Stomach (tissue), 19 donors: ENCODE measurements at places on chromosomes 6 and 20. TPM values are rescaled to one million over a fixed set of nuclear protein-coding genes. Genes with fewer than 3 reads are reported as not detected.
A peak's percentile ranks its signal among the peaks of the same experiment; 100 is the strongest.

DNA sequence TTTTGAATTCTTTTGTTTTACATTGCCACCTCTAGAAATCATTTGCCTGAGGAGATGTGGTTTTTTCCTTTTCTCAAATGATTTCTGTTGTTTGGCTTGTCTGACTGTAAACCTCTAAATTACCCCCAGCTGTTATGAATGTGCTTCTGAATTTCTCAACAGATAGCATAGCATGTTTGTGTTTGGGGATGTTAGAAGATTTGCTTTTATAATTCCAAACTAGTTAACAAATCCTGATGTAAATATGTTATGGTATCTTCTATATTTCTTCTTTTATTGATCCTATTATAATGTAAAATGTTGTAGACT, 31.6 kb upstream of the EZR start:
- no peak overlapping the region for H3K4me3 ChIP-seq
- H3K4me1 ChIP-seq: peaks cover 19% of the 10 kb centered on the region
- H3K27me3 ChIP-seq: no peaks in the 10 kb centered on the region
- no peak for DNase-seq
- no peaks in the 10 kb centered on the region for H3K36me3 ChIP-seq

DNA sequence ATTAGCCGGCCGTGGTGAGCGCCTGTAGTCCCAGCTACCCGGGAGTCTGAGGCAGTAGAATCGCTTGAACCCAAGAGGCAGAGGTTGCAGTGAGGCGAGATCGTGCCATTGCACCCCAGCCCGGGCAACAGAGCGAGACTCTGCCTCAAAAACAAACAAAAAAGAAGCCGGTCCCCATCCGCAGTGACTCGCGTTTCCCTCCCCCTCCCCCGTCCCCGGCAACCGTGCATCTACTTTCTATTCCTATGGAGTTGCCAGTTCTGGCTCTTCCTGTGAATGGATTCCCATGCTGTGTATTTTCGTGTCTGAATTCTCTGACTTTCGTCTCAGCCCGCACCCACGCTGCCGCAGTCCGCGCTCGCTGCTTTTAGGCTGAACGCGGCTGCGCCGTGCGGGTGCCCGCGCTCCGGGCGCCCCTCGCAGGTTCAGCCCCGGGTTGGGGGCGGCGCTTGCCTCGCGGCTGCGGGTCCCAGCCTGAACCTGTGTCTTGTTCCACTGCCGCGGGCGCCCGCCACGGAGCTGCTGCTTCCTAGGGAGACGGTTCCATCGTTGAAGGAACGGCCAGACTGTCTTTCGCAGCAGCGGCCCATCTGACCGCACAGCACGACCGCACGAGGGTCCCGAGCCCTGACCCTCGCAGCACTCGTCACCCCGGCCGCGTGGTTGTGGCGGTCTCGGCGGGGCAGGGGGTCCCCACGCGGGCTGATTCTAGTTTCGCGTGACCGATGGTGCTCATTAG, 1.1 kb upstream of the MRGBP start:
- H3K27ac ChIP-seq: peak overlapping the region; percentile 97
- peak; percentile 81 for DNase-seq
- H3K4me3 ChIP-seq: peak overlapping the region; percentile 85
- H3K4me1 ChIP-seq: peaks cover 34% of the 10 kb centered on the region
- H3K36me3 ChIP-seq: peaks cover 25% of the 10 kb centered on the region
- H3K27me3 ChIP-seq: no peaks in the 10 kb centered on the region

DNA sequence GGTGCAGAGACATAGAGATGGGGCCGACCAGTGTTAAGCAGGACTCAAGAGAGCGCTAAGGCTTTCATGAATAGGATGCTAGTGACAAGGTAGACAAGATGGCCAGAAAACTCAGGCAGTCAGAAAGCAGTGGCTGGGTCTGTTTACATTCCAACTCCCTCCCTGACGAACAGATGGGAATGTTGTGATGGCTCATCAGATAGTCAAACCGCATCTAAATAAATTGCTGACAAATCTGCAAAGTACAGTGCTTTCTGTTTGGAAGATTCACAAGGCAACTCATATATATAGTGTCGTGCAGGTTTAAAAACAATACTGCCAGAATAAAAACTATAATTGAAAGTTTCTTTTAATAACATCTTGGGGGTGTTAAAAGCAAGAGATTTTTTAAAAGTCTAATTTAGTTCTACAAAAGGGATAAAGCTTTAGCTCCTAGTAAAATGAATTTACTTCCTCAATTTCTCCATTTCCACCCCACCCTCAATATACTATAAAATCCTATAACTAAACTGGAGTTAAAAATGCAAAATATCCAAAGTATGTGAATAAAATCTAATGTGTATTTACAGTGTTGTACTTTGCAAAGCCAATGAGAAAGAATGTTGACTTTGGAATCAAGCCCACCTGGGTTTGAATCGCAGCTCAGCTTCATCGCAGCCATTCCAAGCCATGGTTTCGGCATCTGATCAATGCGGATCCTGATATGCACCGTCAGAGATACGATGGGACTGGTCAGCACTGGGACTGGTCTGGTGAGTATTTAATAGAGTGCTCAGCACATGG, 247.3 kb upstream of the PDE10A start:
- DNase-seq: peak; percentile 26
- H3K4me1 ChIP-seq: no peaks in the 10 kb centered on the region
- H3K27ac ChIP-seq: no peak overlapping the region
- no peaks in the 10 kb centered on the region for H3K36me3 ChIP-seq

DNA sequence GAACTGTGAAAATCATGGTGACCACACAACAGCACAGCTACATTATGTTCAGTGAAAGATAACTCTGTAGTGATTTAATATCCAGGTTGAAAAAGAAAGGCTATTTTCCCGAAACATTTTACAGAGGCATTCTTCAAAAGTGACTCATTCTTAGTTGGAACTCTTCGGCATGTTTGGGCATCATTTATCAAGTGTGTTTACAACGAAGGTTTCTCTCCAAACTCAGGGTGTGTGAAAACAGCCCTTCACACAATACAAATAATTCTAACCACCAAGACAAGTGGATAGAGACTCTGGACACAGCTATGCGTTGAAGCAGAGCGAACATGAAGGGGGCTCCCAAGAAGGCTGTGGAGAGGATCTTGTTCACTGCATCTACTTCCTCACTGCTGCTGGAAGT, 57.6 kb downstream of the CBLN4 start:
- no peak overlapping the region for H3K27ac ChIP-seq
- H3K4me1 ChIP-seq: no peaks in the 10 kb centered on the region
- no peaks in the 10 kb centered on the region for H3K27me3 ChIP-seq
- H3K4me3 ChIP-seq: no peak overlapping the region
- DNase-seq: no peak

GRCh38 chr20:9321007-9321406, 193.4 kb upstream of the LAMP5 start:
- no peaks in the 10 kb centered on the region for H3K27me3 ChIP-seq
- no peaks in the 10 kb centered on the region for H3K36me3 ChIP-seq
- no peak overlapping the region for H3K4me3 ChIP-seq
- no peak for DNase-seq
- peaks cover 18% of the 10 kb centered on the region for H3K4me1 ChIP-seq
- no peak overlapping the region for H3K27ac ChIP-seq

GRCh38 chr6:166408936-166409755, 26.4 kb upstream of the MPC1 start:
- no peak for DNase-seq
- H3K4me1 ChIP-seq: no peaks in the 10 kb centered on the region
- H3K36me3 ChIP-seq: peaks cover 41% of the 10 kb centered on the region

DNA sequence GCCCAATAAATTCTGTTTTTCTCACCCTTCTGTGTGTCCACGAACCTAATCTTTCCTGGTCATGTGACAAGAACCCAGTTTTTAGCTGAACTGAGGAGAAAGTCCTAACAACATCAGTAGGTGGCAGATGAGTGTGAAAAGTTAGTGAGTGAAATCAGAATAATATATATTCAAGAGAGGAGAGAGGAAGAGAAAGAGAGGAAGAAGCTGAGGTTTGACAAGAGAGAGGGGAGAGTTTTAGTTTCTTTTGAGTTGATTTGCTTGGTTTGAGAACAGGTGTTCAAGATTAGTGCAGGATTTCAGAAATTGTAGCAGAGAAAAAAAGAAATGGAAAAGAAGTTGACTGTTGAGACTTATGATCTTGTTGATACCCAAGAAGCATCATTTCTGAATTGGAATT, 930.5 kb upstream of the FLRT3 start:
- H3K36me3 ChIP-seq: no peaks in the 10 kb centered on the region
- H3K4me3 ChIP-seq: no peak overlapping the region
- DNase-seq: no peak
- no peaks in the 10 kb centered on the region for H3K4me1 ChIP-seq
- H3K27ac ChIP-seq: no peak overlapping the region
- no peaks in the 10 kb centered on the region for H3K27me3 ChIP-seq

- peaks cover 46% of the 10 kb centered on the region for H3K27me3 ChIP-seq
- H3K36me3 ChIP-seq: no peaks in the 10 kb centered on the region
- DNase-seq: peak; percentile 65
- H3K4me3 ChIP-seq: no peak overlapping the region
- H3K4me1 ChIP-seq: peaks cover 8% of the 10 kb centered on the region
Measured at GRCh38 chr6:100479179-100480035, 14.7 kb upstream of the SIM1 start.

DNA sequence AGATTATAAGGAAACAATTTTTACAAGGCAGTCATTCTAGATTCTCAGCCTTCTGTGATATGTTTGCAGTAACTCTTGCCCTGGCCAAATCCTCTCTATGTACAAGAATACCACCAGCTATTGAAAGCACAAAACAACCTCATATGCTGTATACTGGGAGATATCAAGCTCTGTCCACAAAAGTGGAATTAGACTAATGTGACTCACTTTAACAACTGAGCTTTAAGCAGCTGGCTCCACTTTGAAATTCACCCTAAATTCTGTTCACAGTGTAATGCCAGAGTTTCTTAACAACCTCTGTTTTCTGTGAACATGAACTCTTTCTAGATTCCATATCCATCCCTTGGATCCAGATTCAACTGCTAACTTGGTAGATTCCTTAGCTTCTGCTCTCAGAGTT, 47.6 kb downstream of the CHD6 start:
- no peaks in the 10 kb centered on the region for H3K27me3 ChIP-seq
- H3K36me3 ChIP-seq: no peaks in the 10 kb centered on the region
- DNase-seq: no peak
- no peaks in the 10 kb centered on the region for H3K4me1 ChIP-seq

DNA sequence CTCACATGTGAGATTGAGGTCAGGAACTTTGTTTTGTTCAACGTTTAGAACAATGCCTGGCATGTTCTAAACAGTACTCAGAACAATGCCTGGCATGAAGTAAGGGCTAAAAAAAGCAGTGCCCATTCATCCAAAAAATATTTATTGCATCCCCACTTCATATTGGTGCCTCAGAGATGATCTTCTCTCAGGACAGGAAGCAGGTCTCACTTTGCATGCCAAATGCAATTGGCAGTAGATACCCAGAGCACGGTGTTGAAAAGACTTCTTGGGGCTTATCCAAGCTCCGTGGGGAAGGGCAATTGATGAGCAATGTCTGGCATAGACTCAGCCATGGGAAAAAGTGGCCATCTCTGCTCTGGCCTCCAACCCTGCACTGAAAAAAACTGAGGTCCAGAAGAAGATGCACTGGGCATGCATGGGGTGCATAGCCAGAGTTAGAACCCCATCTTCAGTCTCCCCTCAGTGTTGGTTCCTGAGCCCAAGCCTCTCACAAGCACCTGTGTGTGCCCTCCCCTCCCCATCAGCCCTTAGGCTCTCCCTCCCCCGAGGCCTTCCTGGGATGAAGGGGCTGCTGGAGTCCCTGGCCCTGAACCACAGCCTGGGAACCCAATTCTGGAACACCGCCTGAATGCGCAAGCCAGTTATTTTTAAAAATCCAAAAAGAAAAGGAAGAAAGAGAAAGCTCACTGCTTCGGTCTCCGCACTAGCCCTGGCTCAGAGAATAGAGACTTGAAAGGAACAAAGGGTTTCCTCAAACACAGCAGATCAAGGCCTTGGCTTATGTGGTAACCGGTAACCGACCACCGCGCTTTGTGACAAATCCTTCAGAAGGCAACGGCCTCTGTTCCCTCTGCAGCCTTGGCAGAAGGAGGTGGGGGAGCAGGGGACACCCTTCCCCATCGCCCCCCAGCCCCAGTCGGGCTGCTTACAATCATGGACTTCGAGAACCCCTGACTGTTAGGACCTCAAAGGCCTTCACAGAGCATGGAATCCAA, 78.5 kb upstream of the SIRPA start:
- DNase-seq: no peak
- peaks cover 27% of the 10 kb centered on the region for H3K4me1 ChIP-seq
- no peak overlapping the region for H3K27ac ChIP-seq
- no peak overlapping the region for H3K4me3 ChIP-seq
- no peaks in the 10 kb centered on the region for H3K36me3 ChIP-seq

DNA sequence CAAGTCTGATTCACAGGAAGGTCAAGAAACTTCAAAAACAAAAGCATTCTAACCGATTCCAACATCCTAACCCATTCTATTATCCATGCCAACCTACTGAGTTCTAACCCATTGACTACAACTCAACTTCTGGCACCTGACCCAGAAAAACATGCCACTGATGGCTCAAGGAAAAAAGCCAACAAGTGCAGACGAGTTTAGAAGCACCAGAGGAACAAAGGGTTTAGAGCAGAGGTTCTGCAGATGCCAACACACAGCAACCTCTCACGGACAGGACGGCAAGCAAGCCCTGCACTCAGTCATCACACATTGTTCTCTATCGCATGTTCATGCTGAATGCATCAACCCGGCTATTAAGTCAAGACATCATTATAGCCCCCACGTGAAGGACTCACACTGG, 25.2 kb upstream of the MC3R start:
- H3K4me1 ChIP-seq: no peaks in the 10 kb centered on the region
- DNase-seq: no peak
- no peak overlapping the region for H3K27ac ChIP-seq

GRCh38 chr6:129026601-129027000, 143.7 kb downstream of the LAMA2 start:
- no peaks in the 10 kb centered on the region for H3K27me3 ChIP-seq
- no peak overlapping the region for H3K27ac ChIP-seq
- H3K4me1 ChIP-seq: no peaks in the 10 kb centered on the region

DNA sequence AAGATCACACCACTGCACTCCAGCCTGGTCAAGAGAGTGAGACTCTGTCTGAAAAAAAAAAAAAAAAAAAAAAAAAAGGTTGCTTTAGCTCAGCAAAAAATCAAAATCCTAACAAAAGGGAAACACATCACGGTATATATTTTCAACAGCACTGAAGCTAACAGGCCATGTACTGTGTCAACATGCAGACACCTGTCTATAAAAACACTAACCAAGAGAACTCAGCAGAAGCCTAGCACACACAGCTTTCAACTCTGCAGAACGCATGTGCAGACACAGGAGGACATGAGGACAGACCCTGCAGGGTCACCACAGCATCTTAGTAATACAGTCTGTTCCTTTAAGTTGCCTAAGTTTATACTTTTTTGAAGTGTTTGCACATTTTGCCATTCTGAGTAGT, 13.5 kb downstream of the NINL start:
- H3K4me1 ChIP-seq: no peaks in the 10 kb centered on the region
- peak; percentile 22 for DNase-seq
- no peak overlapping the region for H3K4me3 ChIP-seq
- H3K36me3 ChIP-seq: no peaks in the 10 kb centered on the region
- no peak overlapping the region for H3K27ac ChIP-seq
- H3K27me3 ChIP-seq: no peaks in the 10 kb centered on the region

GRCh38 chr20:24473435-24474223, 4.2 kb downstream of the SYNDIG1 start:
- no peak overlapping the region for H3K4me3 ChIP-seq
- no peak for DNase-seq
- no peaks in the 10 kb centered on the region for H3K27me3 ChIP-seq
- no peaks in the 10 kb centered on the region for H3K36me3 ChIP-seq

Gene ZBTB2
- polyA plus RNA-seq: 7.5 TPM

Gene BEND6
- polyA plus RNA-seq: 0.33 TPM

Gene SLC22A2
- not detected for polyA plus RNA-seq

Gene EDN1
- 6.1 TPM for polyA plus RNA-seq

Gene RNGTT
- 3.7 TPM for polyA plus RNA-seq

Gene EPB41L1
- polyA plus RNA-seq: 25.9 TPM

Gene PTK6
- polyA plus RNA-seq: 7.7 TPM

Gene TPD52L1
- 102 TPM for polyA plus RNA-seq

Gene CST1
- polyA plus RNA-seq: not detected

Gene GTSF1L
- polyA plus RNA-seq: not detected

Gene RRP36
- 39.6 TPM for polyA plus RNA-seq

Gene NPEPL1
- polyA plus RNA-seq: 15.3 TPM

Gene GSTA2
- 4.9 TPM for polyA plus RNA-seq
